ENCODE measurements at places on chromosomes 1 and 21.

- no peak for DNase-seq
Measured at GRCh38 chr1:198364471-198364870, 176.0 kb downstream of the ATP6V1G3 start.

DNA sequence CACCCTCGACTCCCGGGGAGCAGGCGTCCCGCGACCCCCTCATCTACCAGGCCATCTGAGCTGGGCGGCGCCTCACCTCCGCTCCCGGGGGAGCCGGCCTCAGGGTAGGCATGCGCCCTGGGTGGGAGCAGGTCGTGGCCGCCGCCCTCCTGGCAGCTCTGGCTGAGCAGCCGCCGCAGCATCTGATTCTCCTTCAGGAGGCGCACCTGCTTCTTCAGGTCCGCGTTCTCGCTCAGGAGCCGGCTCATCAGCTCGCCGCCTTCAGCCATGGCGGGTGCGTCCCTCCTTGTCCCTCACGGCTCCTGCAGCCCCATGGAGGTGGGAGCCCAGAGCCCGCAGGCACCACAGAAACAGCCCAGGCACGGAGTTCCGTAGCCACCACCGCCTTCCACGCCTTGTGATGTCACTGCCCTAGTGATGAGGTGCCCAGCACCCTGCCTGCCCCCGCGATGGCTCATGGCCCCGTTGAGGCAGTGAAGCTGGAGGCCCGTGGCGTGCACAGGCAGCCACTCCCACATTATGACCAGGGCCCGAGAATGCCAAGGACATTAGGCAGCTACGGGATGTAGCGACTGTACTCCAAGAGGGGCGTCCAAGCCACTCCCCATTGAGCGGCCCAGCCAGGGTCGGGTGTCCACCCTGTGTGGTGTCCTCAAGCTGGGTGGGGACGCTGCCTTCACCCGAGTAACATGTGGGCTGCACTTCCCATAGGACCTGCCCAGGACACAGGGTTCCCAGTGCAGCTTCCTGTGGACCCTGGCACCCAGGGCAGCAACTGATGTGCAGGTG is 1.5 kb downstream of the SPATC1L start:
- DNase-seq: no peak

GRCh38 chr1:229993894-229994293 is 73.1 kb upstream of the GALNT2 start:
- DNase-seq: no peak

GRCh38 chr21:27077501-27077900 is 110.6 kb upstream of the ADAMTS5 start:
- peak; percentile 28 for DNase-seq

GRCh38 chr21:33884376-33885171 is 31.0 kb downstream of the ATP5PO start:
- DNase-seq: no peak

DNA sequence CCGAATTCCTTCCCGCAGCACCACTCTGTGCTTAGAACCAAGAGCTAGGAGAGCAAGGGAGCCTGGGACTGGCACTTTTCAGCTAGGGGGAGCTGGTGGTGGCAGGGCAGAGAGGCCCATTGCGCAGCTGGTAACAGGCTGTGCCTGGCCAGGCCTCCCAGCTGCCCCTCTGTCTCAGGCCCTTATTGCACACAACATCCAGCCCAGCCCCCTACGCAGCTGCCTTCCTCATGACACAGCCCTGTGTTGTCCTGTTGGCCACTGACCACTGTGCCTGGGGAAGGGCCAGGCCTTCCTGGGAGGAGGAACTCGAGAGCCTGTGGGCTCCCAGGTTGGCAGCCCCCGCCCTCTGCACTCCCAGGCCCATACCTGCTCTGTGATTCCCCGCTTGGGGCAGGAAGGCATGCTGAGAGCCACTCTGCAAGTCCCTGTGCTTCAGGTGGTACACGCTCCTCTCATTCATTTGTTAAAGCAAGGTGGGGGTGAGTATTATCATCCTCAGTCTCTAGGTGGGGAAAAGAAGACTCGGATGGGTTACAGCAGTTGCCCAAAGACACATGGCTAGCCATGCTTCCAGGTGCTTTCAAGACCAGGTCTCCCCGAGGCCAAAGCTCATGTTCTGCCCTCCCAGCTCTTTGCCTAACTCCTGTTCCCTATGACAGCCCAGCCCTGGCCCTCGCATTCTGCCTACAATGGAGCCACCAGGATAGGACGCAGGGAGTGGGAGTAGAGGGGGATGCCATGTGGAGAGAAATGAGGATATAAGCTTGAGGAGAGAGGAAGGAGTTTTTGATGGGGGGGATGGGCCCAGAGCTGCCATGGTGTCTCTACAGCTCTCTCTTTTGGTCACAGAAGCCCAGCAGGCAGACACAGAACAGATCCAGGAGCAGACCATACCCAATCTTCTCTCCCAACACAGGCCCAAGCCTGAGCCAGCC is 81.8 kb downstream of the TMEM53 start:
- no peak for DNase-seq

GRCh38 chr1:28441674-28442073 is 64.2 kb upstream of the RCC1 start:
- DNase-seq: no peak

GRCh38 chr1:210777914-210778313 is 356.0 kb downstream of the KCNH1 start:
- peak; percentile 11 for DNase-seq

DNA sequence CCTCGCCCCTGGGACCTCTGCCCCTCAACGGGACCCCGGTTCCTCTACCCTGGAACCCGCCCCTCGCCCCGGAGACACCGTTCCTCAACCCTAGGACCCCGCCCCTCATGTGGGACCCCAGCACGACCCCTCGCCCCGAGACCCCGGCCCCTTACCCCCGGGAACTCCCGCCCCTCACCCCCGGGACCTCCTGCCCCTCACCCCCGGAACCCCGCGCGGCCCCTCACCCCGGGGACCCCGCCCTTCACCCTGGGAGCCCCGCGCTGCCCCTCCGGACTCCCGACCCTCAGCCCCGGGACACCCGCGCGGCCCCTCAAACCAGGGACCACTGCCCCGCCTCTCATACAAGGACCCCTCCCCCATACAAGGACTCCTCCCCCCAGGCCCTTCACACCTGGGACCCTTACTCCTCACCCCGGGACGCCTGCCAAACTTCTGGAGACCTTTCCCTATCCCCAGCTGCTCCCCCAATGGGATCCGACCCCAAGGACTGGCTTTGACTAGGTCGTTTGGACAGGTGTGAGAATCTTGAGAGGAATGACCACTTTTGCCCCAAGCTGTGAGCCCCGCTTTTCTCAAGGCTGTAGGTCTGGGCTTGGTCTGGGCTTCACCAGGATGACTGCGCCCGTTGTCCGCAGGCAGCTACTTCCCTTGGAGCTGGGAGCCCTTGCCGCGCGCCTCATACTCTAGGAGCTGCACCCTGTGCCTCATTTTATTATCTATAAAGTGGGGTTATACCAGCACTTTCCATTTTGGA is 843 bp downstream of the DIP2A start:
- DNase-seq: peak; percentile 6

- DNase-seq: no peak
Measured at GRCh38 chr1:218529646-218530300, 184.6 kb downstream of the TGFB2 start.

DNA sequence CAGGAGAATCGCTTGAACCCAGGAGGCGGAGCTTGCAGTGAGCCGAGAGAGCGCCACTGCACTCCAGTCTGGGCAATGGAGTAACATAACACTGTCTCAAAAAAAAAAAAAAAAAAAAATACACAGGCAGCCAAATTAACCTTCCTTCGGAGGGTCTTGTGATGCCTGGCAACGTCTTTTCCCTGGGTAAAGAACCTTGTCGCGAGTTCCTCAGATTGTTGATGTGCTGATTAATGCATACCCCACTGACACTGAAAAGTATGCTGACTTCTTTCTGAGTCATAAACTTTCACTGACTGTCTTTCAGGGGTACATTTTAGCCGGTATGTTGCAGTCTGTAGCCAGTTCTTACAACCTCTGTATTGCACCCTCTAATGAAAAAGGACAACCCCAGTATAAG is 95.1 kb upstream of the SOD1 start:
- DNase-seq: no peak

DNA sequence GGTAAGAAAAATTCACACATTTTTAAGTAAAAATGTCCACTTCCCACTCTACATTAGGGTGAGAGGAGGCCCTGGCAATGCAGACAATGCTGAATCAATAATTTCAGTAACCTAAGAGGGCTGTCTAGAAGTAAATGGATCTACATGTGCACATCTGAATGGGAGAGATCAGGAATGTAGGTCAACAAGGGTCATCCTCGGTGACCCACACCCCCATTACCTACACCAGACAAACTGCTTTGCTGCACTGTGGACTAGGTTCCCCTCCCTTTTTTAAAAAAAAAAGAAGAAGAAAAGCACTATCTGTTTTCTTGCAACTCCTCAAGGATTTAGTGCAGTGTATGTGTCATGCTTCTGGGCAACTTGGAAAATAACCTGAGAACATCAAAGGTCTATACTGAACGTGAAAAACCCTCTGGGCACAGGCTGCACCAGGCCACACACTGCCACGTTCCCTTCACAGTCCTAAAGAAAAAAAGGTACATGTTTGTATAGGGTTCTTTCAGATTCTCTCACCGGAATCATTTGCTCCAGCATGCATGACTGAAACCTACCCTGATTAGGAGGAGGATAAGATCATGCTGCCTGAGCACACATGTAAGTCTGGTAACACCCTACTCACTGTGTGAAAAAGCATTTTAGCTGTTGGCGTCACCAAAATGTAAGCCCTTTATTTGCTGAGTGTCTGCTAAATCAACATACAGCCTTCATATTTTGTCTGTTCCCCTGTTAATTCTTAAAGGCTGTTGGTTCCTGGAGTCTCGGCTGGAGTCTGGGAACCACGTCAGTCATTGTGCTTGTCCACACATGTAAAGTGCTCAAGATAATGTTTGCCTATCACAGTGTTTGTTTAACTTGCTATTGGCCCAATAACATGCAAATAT is 341.0 kb downstream of the SMYD3 start:
- DNase-seq: no peak

DNA sequence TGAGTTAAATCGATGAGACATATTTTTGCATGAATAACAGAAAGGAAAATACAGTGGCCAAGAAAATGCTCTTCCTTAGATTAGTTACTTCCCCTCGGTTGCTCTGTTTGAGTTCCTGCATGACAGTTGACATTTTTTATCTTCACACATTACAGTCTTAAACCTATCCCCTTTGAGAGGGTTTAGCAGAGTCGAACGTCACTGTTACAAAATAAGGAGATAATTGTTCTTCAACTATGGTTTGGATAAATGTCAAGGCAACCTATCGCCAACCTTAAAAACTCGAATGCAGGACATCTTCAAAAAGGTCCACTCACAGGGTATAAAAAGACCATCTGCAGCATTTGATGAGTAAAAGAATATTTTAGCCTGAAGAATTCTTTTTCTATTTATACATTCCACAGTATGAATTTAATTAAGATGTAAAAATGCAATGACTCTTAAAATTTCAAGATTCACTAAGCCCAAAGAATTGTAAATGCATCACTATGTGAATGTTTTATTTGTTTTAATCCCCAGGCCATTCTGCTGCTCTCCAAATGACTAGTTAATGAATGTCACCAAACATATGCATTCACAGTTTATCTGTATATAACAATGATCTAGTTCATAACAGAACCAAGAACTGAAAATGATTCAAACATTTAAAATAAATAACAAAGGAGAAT is 68.9 kb upstream of the COL11A1 start:
- peak; percentile 86 for DNase-seq

- DNase-seq: no peak
Measured at GRCh38 chr21:46069166-46069565, 28.7 kb upstream of the COL6A2 start.

- DNase-seq: no peak
Measured at GRCh38 chr21:24224422-24224821, 1382.9 kb downstream of the MRPL39 start.

DNA sequence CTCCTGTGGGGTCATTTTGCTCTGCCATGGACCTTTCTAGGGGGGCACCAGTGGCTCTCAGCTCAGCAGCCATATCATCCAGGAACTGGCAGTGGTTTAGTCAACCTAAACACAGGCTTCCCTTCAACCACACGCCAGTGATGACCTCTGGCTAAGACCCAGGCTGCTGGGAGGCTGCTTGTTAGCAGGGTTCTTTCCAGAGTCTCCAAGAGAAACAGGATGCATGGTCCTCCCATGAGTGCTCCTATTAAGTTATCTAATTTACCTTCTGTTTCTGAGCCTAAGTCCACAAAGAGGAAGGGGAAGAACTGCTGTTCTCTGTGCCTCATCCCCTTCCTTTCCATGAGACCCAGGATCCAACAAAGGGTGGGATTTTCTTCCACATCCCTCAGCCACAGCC is 137.3 kb upstream of the PLXNA2 start:
- no peak for DNase-seq

DNA sequence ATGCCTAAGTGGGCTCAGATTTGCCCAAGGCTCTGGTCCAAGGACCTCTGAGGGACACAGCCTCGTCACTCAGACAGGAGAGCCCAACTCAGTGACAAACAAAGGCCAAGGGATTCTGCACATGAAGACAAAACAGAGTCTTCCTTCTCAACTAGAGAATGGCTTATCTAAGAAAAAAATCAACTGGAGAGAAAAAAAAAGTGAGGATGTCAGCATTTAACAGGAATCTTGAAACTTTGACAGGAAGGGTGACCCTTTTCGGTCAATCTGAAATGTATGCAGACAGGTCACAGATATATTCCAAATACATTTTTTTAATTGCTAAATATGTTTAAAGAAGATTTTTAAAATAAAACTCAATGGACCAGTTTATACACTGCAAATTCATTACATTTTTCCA is 154.5 kb downstream of the ETS2 start:
- no peak for DNase-seq

DNA sequence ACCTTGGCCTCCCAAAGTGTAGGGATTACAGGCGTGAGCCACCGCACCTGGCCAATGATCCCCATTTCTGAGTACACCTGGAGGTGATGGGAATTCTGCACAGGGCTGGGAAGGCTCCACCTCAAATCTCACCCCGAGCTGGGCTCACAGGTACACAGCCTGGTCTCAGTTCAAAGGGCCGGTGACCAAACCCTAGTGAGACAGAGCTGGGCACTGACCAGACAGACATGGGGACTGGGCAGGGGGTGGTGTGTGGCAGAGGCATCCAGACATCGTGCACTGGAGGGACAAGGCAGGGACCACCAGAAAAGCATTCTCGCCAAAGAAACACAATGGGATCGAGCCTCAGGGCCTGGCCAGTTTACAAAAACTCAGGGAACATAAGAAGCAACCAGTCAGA is 17.2 kb downstream of the LSS start:
- no peak for DNase-seq

GRCh38 chr1:205935869-205936268 is 7.4 kb downstream of the SLC26A9 start:
- DNase-seq: no peak

DNA sequence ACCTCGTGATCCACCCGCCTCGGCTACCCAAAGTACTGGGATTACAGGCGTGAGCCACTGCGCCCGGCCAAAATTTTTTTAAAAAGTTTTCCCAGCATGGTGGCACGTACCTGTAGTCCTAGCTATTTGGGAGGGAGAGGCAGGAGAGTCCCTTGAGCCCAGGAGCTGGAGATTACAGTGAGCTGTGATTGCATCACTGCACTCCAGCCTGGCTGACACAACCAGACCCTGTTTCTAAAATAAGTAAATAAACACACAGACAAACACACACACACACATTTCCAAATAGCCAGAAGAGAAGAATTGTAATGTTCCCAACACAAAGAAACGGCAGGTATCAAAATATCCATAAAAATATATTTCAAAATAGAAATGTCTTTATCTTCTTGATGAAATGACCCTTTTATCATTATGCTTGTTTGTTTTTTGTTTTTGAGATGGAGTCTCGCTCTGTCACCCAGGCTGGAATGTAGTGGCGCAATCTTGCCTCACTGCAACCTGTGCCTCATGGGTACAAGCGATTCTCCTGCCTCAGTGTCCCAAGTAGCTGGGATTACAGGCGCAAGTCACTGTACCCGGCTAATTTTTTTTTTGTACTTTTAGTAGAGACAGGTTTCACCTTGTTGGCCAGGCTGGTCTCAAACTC is 9.3 kb downstream of the HES2 start:
- no peak for DNase-seq
